Stimulated activated CD4-positive, alpha-beta T cell treated with anti-CD3 and anti-CD28 coated beads, Interleukin-4, amount 100 ng/mL, for 4 hours (primary cell): ENCODE measurements at places on chromosomes 1 and 21.

DNA sequence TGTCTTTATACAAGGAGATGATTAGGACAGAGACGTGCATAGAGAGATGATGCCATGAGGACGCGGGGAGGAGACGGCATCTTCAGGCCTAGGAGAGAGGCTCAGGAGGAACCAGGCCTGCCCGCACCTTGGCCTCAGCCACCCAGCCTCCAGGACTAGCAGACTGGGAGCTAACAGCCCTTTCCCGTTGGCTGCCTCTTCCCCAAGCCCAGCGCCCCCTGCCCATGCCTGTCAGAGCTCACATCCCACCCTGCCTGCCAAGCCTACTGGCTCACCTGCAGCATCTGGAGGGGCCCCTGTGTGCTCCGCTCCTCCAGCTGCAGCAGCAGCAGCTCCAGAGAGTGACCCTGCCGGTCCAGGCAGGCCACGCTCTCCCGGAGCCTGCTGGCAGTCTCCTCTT is 4.0 kb upstream of the TRIM11 start:
- DNase-seq = no peak

- DNase-seq = no peak
Measured at GRCh38 chr1:67788238-67788790, 45.0 kb downstream of the GNG12 start.

GRCh38 chr1:43935711-43936427 is 2.3 kb downstream of the ARTN start:
- DNase-seq = no peak

DNA sequence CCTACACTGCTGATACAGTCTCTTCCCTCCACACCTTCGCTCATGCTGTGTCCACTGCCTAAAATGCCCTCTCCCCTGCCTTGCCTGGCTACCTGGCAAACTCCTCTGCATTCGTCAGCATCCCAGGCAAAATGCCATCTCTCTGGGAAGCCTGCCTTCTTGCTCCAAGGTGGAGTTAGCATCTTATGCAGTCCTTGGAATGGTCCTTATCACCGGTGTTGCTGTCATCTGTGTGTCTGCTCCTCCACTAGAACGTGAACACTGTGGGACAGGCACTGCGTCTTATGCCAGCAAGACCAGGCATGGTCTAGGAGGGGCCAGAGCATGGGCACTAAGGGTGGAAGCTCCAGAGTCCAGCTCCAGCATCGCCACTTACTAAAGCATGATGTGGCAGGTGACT is 211.8 kb downstream of the MATN1 start:
- no peak for DNase-seq

DNA sequence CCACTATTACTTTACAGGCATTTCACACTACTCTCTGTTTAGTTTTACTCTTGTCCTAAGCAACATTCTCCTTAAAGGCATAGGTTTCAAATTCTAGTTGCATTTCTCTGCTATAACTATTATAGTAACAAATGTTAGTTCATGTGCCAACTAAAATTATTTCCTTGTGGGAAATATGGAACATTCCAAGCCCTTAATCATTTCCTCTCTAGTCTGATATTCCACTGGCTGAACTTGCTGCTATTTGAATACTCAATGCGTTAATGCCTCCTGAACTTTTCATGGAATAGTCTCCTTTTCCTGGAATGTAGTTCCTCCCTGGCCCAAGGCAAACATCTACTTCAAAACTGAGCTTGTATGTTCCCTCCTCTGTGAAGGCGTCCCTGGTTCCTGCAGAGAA is 19.3 kb upstream of the TBX19 start:
- no peak for DNase-seq

DNA sequence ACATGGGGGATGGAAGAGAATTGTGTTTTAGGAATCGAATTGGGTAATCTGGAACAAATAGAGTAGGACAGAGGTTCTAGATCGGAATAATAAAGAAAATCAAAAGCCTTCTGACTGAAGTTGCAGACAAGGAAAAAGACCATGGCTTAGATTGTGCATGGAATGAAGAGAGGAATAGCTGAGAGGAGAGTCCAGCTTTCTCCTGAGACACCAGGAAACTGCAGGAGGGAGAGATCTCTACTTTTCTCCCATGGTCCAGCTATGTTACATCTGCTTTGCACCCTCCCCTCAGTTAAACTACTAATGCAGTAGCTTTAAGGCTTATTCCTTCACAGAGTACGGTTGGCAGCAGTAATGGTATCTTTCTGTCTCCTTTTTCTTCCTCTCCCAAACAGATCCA is 13.4 kb downstream of the SLAMF7 start:
- no peak for DNase-seq

DNA sequence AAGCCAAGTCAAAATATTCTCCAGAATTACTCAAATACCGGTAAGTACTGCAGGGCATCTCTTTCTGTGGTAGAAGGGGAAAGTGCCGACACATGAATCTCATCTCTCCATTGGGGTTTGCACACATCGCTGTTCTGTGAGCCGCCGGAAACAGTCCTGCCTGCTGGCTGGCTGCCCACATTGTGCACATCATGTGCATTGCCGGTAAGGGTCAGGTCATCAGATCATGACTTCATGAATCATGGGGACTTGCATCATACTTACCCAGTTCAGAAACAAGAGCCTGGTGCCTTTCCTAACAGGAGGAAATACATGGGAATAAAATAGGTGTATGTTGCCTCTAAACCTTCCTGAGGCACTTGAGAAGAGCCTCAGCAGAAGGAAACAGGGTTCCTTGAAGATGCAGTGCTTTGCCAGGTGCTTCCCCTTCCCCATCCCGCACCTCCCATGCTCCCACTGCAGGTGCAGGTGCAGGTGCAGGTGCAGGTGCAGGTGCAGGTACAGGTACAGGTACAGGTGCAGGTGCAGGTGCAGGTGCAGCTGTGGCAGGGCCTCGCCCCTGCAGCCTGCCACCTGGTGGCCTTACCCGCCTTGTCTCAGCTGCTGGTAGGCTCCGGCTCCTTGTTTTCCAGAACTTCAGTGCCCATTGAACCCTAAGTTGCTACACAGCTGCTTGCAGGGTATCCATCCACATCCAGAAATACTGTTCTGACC is 26.5 kb downstream of the GPR137B start:
- no peak for DNase-seq

- no peak for DNase-seq
Measured at GRCh38 chr1:96473791-96474434, 247.7 kb upstream of the PTBP2 start.

DNA sequence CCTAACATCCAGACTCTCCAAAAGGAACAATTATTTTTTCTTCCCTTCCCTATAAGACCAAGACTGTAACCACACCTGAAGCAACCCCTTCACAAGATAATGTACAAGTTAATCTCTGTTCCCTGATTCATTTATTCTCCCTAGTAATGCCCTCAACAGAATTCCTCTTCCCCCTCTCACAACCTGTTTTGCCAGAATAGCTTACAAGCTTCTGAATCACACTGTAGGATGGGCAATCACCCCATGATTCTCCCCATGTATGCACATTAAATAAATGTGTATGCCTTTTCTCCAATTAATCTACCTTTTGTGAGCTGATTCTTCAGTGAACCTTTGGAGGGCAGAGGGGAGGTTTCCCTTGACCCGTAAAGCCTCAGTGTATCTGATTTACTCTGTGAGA is 20.9 kb upstream of the RNF11 start:
- no peak for DNase-seq

DNA sequence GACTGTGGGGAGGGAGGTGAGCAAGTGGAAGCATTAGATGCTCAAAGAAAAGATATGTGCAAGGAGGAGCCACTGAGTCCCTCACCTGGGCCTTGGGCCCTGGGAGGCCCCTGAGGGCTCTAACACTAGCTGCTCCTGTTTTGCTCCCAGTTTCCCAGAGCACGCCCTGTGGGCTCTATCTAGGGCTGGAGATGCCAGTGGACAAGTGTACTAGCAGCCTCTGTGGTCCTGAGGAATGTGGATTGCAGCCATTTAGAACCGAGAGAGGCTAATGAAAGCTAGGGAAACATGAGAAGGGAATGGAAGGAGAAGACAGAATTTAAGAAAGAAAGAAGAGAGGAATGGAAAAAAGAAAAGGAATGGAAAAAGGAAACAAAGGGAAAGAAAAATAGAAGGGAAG is 10.0 kb upstream of the TBX15 start:
- no peak for DNase-seq

- DNase-seq = no peak
Measured at GRCh38 chr1:169610108-169610507, 19.8 kb downstream of the SELP start.

GRCh38 chr1:92123868-92124267 is 43.7 kb downstream of the BTBD8 start:
- DNase-seq = no peak

GRCh38 chr1:58652651-58653184 is 47.1 kb downstream of the MYSM1 start:
- DNase-seq = peak; percentile 24

DNA sequence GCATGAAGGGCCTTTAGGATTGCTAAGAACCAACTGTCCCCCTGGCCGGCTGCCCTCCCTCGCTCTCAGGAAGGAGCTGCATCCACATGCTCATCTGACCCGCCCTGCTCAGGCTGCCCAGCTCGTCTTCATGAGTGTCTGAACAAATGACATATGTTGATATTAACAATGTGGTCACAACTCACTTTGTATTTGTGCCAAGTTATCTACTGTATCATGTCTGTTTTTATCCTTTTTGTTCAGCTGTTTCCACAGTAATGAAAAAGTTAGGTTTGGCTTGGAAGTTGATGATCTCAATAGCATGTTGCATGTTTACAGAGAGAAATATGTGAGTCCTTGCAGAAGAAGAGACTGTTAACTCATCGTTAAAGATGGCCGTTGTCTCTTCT is 75.1 kb downstream of the PHTF1 start:
- DNase-seq = no peak

DNA sequence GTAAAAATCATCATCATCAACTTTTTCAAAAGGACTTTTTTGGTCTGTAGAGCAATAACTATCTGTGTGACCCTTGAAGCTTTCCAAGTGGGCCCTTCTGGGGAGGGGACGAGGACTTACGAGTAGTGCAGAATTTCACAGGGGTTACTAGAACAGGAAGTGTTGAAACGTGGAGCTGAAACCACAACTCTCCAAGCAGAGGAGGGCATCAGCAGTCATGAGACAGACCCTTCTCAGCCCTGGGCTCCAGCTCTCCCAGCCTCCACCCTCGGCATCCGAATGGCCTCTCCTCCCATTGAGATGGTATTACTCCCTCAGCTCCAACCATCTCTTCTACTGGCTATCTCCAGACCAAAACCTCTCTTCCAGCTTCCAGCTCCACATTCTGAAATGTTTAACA is 3.6 kb downstream of the FAM89A start:
- no peak for DNase-seq

GRCh38 chr1:221555689-221556433 is 186.0 kb downstream of the DUSP10 start:
- no peak for DNase-seq

GRCh38 chr1:69858534-69858933 is 290.8 kb downstream of the LRRC7 start:
- no peak for DNase-seq

DNA sequence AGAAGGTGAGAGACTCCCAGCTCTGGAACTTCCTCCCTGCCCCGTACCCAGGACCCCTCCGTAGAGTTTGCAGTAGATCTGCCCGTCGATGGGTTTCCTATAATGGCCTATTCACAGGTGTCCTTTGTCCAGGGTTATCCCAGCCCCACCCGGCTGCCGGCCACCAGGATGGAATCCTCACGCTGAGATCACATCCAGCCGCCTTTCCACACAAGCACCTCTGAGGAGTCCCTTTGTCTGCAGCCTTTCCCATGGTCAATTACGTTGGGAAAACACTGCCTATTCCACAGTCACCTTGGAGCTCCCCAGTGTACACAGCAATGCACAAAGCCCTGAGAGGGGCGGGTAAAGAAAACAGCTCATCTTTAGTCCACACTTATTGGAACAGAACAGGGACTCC is 190.0 kb upstream of the EDN2 start:
- DNase-seq = no peak

GRCh38 chr1:166080967-166081870 is 85.6 kb downstream of the FAM78B start:
- DNase-seq = no peak

DNA sequence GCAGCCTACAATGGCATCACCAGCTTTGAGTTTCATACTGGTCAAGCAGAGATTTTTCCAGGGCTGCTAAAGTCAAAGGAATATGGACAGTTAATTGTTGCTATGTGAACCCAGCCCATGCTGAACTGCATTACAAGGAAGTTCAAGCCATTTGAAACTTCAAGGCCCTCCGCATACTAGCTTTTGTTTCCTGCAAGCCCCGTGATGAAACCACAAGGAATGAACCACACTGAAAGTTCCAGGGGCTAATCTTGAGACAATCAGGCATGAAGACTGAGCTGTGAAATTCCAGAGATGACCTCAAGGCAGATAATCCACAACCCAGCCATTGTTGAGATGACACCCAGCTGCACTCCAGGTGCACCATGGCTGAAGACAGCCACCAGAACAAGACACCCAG is 180.8 kb downstream of the C1orf21 start:
- no peak for DNase-seq

- DNase-seq = no peak
Measured at GRCh38 chr21:31900121-31900895, 27.5 kb downstream of the HUNK start.

- no peak for DNase-seq
Measured at GRCh38 chr1:2249559-2249906, 21.4 kb downstream of the SKI start.

DNA sequence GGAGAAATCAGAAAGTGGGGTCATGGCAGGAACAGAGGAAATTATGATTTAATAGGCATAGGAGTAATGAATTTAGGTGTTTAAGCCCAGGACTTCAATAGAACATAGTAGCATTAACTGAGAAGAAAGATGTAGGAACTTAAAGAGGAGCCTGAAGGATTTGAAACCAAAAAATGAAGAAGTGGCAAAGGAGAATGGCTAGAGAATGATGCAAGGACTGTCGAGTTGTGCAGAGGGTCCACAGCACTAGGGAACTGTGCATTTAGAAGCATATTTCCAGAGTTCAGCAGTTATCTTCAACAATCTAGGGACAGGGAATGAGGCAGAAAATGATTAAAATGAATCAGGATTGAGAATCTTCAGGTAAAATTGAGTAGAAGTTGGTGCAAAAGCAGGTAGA is 328.1 kb upstream of the LYPLAL1 start:
- no peak for DNase-seq

- DNase-seq = peak; percentile 32
Measured at GRCh38 chr1:167599957-167600581, 30.0 kb upstream of the RCSD1 start.

DNA sequence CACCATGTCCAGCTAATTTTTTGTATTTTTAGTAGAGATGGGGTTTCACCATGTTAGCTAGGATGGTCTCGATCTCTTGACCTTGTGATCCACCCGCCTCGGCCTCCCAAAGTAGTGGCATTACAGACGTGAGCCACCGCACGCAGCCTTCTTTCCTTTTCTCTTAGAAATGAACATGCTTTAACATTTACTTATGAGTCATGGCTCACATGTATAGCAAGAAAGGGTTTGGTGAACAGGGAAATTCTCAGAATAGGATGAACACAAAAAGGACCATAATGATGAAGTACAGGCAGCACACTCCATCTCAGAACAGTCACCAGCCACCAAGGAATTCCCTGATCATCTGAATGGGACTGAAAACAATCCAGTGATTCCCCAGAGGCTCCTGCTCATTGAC is 9.4 kb upstream of the VAMP4 start:
- no peak for DNase-seq

- DNase-seq = no peak
Measured at GRCh38 chr1:219580009-219580676, 32.8 kb downstream of the ZC3H11B start.
